ENCODE measurements at places on chromosomes 11 and 22.

DNA sequence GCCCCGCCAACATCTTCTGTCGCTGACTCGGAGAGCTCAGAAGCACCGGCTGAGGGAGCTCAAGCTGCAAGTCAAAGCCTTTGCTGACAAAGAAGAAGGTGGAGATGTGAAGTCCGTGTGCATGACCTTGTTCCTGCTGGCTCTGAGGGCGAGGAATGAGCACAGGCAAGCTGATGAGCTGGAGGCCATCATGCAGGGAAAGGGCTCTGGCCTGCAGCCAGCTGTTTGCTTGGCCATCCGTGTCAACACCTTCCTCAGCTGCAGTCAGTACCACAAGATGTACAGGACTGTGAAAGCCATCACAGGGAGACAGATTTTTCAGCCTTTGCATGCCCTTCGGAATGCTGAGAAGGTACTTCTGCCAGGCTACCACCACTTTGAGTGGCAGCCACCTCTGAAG is 6.7 kb downstream of the RAG1 start:
- DNase-seq: no peak

GRCh38 chr11:1879342-1879940 is 12.3 kb downstream of the PRR33 start:
- DNase-seq: no peak

DNA sequence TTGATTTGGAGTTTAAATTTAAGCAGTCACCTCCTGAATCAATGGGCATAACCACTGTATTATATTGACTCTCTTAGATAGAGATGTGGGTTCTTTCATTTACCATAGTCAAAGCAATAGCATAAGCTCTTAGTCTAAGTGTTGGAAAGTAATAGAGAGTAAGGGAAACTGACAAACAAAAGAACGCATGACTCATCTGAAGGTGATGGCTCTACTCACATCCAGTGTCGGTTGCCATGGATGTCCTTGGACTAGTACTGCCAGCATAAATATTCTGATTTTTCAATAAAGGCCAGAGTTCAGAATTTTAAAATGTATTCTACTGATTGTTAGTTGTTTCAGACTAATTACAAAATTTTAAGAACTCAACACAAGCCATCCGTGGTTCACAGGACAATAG is 444.9 kb upstream of the DDI1 start:
- no peak for DNase-seq

DNA sequence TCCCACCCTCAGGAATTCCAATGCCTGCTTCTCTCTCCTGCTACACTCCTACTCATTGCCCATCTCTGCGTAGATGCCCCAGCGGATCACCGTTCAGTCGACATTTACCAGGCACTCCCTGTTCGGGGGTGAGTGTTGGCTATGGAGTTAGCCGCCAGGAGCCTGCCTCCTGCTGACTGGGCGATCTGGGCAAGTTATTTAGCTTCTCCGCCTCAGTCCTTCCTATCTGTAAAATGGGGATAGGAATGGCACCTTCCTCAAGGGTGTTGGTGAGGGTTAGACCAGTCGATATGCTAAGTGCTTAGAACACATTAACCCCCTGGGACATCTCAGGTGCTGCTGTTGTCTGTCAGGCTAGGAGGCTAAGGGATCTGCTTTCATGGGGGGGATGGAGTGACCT is 30.9 kb downstream of the FADD start:
- no peak for DNase-seq

DNA sequence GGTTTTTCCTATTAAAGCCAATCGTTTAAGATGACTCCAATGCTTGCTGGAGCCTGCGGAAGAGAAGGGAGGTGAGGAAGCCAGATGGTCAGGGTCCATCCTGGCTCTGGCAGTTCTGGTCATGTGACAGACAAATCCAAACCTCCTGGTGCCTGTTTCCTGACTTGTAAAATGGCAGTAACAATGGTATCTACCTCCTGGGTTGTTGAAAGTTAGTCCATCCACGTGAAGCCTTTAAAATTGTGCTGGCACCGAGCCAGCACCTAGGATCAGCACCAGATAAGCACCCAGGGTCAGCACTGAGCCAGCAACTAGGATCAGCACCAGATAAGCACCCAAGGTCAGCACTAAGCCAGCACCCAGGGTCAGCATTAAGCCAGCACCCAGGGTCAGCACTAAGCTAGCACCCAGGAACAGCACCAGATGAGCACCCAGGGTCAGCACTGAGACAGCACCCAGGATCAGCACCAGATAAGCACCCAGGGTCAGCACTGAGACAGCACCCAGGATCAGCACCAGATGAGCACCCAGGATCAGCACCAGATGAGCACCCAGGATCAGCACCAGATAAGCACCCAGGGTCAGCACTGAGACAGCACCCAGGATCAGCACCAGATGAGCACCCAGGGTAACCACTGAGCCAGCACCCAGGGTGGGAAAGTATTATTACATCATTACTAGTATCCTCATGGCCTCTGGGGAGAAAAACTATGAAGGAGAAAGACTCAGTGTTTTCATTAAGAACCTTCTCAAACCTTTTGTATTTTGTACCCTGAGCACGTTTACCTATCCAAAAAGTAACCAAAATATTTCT is 17.2 kb downstream of the KIAA0930 start:
- DNase-seq: no peak

- DNase-seq: no peak
Observed at GRCh38 chr11:29318134-29318845, 698.5 kb downstream of the KCNA4 start.

DNA sequence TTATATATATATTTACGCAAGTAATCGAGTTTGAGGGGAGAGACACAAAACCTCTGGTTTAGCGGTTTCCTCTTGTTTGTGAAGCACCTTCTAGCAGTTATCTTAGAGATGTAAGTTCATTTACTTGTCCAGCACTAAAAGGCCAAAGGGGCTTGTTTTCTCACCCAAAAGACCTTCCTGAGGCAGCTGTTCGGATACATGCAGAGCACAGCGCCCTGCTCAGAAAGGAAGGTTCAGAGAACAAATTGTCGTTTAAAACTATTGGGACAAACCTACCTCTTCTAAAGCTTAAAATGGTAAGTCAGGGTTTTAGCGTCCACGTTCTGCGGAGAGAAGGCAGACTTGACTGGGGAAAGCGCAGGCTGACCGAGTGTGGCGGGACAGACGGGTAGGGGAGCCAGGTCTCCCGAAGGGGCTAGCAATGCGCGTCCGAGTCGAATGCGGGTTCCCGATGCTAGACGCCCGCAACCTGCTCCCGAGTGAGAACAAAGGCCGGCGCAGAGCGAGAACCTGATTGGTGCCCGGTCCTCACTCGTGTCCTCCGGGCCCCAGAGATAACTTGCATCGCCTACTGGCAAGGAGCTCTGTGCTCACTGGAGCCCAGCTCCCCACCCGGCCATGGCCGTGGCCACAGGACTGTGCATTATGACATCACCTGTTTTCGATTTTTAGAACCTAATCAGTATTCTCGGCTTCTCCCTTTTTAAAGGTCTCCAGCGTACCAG is 1.0 kb upstream of the SESN3 start:
- peak; percentile 78 for DNase-seq

- DNase-seq: no peak
Observed at GRCh38 chr11:122127020-122127419, 11.0 kb upstream of the BLID start.

GRCh38 chr11:113908098-113908497 is 3.5 kb downstream of the HTR3B start:
- no peak for DNase-seq

- DNase-seq: no peak
Observed at GRCh38 chr11:78961937-78962701, 387.5 kb upstream of the NARS2 start.

DNA sequence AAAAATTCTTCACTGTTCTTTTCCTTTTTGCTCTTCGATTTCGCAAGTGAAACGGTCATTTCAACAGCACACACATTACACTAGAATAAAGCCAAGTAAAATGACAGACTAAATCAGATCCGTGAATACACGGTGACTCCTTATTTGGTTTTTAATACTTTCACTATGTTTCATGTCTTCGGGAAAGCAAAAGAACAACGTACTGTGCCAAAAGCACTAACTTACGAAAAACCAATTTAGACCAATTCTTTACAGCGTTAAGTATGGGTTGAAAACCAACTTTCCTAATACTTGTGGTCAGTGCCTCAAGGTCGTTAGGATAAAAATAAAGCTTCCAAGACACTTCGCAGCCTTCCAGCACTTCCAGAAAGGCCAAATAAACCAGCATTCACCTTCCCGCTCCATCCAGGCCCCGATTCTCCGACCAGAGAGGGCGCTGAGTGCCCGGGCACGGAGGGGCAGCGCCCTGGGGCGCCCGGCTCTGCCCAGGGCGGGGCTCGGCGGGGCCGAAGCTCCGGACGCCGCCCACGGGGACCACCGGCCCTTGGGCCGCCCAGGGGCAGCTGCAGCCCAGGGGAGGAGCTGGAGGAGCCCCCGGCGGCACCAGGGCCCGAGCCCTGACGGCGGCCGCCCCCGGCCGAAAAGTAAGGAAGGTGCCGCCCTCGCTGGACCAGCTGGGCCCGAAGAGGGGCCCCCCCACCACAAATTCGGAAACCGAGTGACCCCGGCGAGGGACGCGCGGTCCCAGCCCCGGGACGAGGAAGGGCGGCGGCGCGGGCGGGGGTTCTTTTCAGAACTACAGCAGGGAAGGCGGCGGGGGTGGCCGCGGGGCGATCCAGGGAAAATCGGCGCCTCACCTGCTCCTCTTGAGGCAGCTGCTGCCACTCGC is 499 bp downstream of the ATL3 start:
- peak; percentile 60 for DNase-seq

- DNase-seq: no peak
Observed at GRCh38 chr11:43922295-43922648, 20.2 kb upstream of the C11orf96 start.

DNA sequence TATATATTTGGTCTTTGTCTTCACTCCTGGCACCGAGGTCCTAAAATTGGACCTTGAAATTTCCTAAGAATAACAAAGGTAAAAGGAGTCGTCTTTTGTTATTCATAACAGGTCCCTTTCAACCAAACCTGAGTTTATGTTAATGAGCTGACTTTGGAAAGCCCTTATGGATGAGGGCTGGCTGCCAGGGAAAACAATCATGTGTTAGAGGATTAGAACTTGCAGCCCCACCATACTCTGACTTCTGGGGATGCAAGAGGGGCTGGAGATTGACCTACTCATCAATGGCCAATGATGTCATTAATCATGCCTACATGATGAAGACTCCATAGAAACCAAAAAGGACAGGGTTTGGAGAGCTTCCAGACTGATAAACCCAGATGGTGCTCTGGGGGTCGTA is 118.9 kb downstream of the MRTFA start:
- DNase-seq: no peak

DNA sequence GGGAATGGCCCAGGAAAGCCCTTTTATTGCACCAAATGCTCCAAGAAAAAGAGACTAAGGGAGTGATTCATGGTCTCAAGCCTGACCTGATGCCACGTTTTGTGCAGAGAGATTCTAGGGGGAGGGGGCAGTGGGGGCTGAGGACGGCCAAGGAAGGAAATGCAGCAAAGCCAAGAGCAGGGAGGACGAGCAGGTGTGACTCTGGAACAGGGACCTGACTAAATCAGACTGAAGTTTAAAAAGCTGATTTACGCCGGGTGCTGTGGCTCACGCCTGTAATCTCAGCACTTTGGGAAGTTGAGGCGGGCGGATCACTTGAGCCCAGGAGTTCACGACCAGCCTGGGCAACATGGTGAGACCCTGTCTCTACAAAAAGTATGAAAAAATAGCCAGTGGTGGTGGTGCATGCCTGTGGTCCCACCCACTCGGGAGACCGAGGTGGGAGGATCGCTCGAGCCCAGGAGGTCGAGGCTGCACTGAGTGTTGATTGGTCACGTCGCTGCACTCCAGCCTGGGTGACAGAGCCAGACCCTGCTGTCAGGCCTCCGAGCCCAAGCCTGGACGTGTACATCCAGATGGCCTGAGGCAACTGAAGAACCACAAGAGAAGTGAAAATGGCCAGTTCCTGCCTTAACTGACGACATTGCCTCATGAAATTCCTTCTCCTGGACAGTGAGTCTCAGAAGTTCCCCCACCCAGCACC is 10.8 kb upstream of the IFITM3 start:
- peak; percentile 45 for DNase-seq

- no peak for DNase-seq
Observed at GRCh38 chr11:100555931-100556330, 131.2 kb upstream of the ARHGAP42 start.

DNA sequence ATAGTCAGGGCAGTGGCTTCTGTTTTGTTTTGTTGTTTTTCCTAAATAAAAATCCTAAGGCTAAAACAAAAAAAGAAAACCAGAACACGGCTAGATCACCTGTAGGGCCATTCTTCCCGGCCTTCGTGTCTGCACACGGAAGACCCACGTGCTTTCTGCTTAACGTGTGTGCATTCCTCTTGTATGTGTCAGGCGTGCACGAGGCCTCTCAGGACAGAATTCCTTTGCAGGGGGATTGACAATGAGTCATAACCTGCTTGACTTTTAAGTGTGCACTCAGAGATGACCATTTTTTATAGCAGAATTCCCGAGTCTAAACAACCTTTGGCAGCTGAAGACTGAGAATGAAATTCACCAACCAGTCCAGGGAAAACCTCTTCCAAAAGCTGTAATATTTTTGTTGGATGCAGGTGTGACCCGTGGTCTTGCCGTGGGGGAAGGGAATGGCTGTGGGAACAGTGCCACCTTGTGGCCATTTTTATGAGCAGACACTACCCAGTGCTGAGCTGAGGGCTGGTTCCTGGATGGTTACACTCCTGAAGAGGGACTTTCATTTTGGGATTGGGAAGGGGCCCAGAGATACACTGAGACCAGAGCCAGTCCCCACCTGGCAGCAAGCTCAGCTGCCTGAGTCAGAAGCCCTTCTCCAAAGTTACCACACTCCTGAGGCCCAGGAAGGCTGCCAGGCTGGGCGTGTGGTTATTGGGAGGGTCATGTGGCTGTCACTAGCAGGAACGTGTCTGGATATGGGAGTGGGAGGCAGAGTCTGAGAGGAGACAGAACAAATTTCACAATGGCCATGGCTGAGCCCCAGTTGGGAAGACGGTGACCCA is 35.7 kb upstream of the DKK3 start:
- peak; percentile 75 for DNase-seq
